ENCODE measurements at places on chromosomes 2 and 18. TPM values are rescaled to one million over a fixed set of nuclear protein-coding genes. Genes with fewer than 3 reads are reported as not detected.

GRCh38 chr2:236536727-236537398, 32.8 kb upstream of the ACKR3 start:
- no peak overlapping the region for H3K27ac ChIP-seq
- H3K27me3 ChIP-seq = no peaks in the 10 kb centered on the region
- no peak for DNase-seq

GRCh38 chr2:191927991-191928390, 81.1 kb upstream of the CAVIN2 start:
- H3K27ac ChIP-seq = no peak overlapping the region
- no peak overlapping the region for H3K4me3 ChIP-seq
- H3K4me1 ChIP-seq = peaks cover 2% of the 10 kb centered on the region
- H3K36me3 ChIP-seq = no peaks in the 10 kb centered on the region
- DNase-seq = no peak
- H3K27me3 ChIP-seq = no peaks in the 10 kb centered on the region

DNA sequence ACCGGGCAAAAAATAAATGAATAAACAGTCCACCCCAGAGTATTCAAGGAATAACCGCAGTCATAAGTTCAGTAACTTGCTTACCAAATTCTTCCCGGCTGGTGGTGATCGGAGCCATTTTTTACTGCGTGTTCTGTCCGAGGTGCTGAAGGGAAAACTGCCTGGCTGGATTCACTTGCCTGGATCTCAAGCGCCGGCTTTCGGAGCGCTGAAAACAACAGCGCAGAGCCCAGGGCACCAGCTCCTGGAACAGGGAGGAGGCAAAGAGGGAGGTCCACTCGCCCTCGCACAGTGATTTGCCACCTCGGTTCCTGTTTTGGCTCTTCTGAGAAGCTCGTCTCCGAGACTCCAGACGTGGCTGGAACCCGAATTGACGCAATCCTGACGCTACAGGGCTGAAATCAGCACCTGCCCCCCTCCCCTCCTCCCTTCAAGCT, at the start of gene SYT4:
TSS of gene SYT4 (minus strand) at position 327 of the 437 bp plus-strand sequence. CDS start at position 118, 209 bp downstream.
- DNase-seq = peak; percentile 40
- H3K36me3 ChIP-seq = no peaks in the 10 kb centered on the region
- H3K27me3 ChIP-seq = no peaks in the 10 kb centered on the region
- no peak within 1 kb of the TSS for H3K27ac ChIP-seq
- H3K4me1 ChIP-seq = no peaks in the 10 kb centered on the region

DNA sequence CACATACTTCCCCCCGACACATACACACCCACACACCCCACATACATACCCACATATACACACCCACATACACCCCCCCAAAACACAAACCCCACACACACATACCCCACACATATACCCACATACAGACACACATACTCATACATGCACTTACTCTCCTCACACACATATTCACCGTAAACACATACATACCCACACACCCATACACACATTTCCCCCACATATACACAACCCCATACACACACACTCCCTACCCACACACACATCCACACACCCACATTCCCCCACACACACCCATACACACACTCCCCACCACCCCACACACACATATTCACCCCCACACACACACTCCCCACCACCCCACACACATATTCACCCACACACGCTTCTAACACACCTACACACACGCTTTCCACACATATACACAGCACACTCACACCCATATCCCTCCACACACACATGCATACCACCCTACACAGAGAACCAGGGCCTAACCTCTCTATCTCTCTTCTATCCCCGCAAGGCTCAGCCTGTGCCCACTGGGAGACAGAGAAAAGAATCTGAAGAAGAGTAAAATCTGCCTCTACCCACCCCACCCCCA, 182.4 kb upstream of the ETAA1 start:
- H3K4me3 ChIP-seq = no peak overlapping the region
- H3K36me3 ChIP-seq = no peaks in the 10 kb centered on the region
- H3K4me1 ChIP-seq = no peaks in the 10 kb centered on the region

DNA sequence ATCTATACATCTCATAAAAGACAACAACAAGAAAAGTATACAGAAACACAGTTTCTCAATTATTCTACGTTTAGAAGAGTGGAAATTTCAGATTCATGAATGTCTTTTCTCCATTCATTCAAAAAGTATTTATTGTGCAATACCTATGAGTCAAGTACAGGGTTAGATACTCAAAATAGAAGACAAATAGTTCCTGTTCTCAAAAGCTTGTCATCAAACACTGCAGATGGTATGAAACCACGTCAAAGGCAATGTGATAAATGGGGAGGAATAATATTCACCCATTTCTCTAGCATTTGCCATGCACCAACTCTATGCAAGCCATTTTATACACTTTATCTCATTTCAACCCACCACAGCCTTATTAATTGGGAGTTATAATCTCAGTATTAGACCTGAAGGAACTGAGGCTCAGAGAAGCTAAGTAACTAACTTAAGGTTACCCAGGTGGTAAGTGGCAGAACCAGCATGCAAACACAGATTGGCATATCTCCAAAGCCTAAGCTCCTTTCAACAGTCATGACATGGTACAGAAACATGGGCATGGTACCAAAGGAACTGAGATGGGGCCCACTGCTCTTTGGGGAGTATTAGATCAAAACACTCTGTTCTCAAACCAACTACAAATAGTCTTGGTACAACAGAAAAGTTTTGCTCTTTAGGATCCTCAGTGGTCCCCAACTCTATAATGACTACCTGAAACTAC, 67.2 kb upstream of the NPAS2 start:
- H3K27me3 ChIP-seq = no peaks in the 10 kb centered on the region
- no peak overlapping the region for H3K4me3 ChIP-seq
- no peak overlapping the region for H3K27ac ChIP-seq
- H3K4me1 ChIP-seq = no peaks in the 10 kb centered on the region
- H3K36me3 ChIP-seq = no peaks in the 10 kb centered on the region

DNA sequence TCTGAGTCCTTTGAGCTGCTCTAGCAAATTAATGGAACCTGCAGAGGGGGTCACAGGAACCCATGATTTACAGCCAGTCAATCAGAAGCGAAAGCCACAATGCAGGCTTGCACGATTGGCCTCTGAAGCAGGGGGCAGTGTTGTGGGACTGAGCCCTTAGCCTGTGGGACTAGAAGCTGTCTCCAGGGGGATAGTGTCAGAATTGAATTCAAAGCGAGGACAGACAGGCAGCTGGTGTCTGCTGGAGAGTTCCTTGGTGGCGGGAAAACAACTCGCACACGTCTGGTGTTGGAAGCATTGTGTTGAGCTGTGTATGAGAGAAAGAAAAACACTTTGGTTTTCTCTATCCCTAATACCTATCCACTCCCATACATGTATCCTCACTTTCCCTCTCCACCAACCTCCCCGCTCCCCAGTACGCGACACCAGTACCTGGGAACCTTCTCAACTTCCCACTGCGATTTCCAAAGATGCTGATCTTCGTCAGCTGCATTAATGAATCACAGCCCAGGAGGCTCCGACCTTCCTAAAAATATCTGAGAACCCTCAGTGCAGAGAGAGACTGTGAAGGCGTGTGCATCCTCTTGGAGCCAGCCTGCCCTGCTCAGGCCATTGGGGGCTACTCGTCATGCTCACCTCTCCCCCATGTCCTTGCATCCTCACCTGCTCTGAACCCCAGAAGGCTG, 88.2 kb downstream of the HS1BP3 start:
- no peak overlapping the region for H3K27ac ChIP-seq
- H3K4me3 ChIP-seq = no peak overlapping the region
- H3K27me3 ChIP-seq = no peaks in the 10 kb centered on the region

DNA sequence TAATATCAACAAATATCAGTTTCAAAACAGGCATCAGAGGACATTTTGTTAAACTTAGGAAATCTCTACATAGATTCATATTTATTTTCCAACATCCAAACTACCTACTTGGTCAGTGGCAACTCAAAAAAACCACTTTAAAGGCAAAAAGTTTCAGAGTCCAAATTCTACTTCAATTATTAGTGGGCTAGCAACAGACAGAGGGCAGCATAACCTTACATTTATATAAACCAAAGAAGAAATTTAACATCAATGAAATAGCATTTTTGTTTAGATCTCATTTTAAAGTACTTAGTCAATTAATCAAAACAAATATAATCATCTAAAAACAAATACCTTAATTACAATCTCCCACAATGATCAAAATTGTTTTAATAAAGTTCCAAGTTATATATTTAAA, 33.3 kb downstream of the RTTN start:
- no peak overlapping the region for H3K27ac ChIP-seq
- no peaks in the 10 kb centered on the region for H3K36me3 ChIP-seq
- no peak overlapping the region for H3K4me3 ChIP-seq
- H3K4me1 ChIP-seq = no peaks in the 10 kb centered on the region
- DNase-seq = no peak

GRCh38 chr2:43727634-43728014, 46.2 kb upstream of the DYNC2LI1 start:
- H3K4me1 ChIP-seq = peaks cover 3% of the 10 kb centered on the region
- H3K27me3 ChIP-seq = no peaks in the 10 kb centered on the region
- no peak for DNase-seq
- H3K4me3 ChIP-seq = no peak overlapping the region
- H3K36me3 ChIP-seq = no peaks in the 10 kb centered on the region

GRCh38 chr2:202911203-202911511, 316 bp downstream of the WDR12 start:
- H3K4me1 ChIP-seq = no peaks in the 10 kb centered on the region
- H3K36me3 ChIP-seq = no peaks in the 10 kb centered on the region
- peak overlapping the region; percentile 72 for H3K4me3 ChIP-seq
- H3K27me3 ChIP-seq = no peaks in the 10 kb centered on the region
- H3K27ac ChIP-seq = no peak overlapping the region

- peaks cover 10% of the 10 kb centered on the region for H3K4me1 ChIP-seq
- H3K27me3 ChIP-seq = no peaks in the 10 kb centered on the region
- peak within 1 kb of the TSS; percentile 61 for H3K27ac ChIP-seq
- H3K4me3 ChIP-seq = peak within 1 kb of the TSS; percentile 87
- H3K36me3 ChIP-seq = no peaks in the 10 kb centered on the region
- DNase-seq = peak; percentile 57
Measured at GRCh38 chr2:237627441-237628246, at the start of gene LRRFIP1. LRRFIP1 (plus strand) TSS chr2:237627587; CDS start chr2:237627645, 58 bp downstream.

DNA sequence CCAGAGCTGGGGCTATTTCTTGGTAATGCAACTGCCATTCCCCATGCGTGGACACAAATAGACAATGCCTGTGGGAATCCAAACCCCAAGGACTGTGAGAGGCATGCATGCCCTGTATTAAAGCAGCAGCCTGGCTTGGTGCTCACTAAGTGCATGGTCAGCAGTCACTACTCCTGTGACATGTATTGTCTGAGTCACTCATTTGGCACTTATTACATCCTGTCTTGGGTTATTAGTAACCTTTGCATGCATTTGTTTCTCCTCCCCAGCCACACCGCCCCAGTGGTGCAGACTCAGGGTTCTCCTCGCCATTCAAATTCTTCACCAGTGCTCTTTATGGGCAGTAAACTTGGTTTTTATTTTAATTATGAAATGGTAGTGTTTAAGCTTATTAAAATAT, 30.2 kb downstream of the PRKCE start:
- no peak overlapping the region for H3K4me3 ChIP-seq
- no peaks in the 10 kb centered on the region for H3K4me1 ChIP-seq
- no peaks in the 10 kb centered on the region for H3K27me3 ChIP-seq
- no peak for DNase-seq

DNA sequence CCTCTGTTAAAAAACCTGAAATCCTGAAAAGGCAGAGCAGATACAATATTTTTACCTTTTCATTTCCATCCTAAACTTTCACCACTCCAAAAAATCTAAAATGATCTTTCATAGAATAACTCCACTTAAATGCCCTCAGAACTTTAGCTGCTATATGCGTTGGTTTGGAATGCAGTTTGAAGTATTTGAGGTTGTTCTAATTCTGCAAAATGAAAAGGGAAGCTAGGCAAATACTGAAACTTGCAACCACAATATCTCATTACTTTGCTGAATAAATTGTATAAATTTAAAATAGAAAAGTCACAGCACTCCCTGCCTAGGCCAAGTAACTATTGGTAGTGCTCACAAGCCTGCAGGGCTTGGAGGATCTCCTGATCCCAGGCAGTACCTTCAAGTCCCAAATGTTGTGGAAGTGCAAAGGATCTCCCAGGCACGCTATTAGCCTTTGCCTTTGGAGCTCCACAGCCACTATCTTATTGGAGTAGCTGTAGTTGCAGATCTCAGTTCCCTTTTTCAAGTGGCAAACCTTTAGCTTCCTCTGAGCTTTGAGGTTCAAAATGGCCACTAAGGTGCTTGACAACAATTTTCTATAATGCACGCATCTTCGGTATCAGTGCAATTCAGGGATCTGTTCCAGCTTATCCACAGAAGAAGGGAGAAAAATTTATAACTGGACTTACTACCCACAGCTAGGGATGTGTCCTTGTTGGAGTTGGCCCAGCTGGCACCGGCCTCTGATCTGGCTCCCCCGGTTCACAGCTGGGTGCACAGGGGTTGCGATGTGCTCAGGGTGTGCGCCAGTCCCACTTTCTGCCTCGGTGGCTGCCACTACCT, 43.4 kb upstream of the ANKRD62 start:
- DNase-seq = no peak
- no peaks in the 10 kb centered on the region for H3K4me1 ChIP-seq
- H3K27me3 ChIP-seq = no peaks in the 10 kb centered on the region

DNA sequence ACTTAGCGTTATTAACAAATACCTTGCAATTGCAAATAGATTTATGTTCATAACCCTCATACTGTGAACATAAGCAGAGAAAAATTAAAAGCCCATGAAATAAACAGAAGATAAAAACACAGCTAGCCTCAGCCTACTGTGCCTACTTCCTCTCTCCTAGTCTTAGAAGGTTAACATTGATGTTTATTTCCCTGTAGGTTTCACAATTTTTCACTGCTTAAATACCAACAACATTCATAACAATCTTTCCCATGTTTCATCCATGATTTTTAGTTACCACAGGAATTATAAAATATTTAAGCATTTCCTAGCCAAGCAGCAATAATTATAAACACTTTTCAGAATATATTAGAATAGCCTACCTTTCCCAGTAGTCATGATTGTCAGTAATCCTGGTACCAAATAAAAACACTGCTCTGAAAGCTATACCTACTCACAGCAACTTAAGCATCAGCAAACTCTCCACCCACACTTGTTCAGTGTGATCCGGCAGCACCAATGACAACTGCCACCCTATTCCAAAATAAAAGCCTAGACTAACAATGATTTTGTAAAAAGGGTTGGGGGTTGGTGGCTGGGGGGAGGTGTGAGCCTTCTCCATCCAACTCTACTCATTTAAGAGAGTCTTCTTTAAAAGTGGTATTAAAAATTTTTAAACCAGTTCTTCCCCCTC, 40.6 kb upstream of the RNU4ATAC start:
- DNase-seq = no peak
- no peaks in the 10 kb centered on the region for H3K36me3 ChIP-seq
- H3K27me3 ChIP-seq = no peaks in the 10 kb centered on the region
- H3K4me3 ChIP-seq = no peak overlapping the region

GRCh38 chr18:10822456-10822855, 296.6 kb downstream of the NAPG start:
- no peak overlapping the region for H3K4me3 ChIP-seq
- DNase-seq = no peak
- no peak overlapping the region for H3K27ac ChIP-seq

- H3K36me3 ChIP-seq = no peaks in the 10 kb centered on the region
- no peak for DNase-seq
- H3K27ac ChIP-seq = no peak overlapping the region
- no peak overlapping the region for H3K4me3 ChIP-seq
- no peaks in the 10 kb centered on the region for H3K4me1 ChIP-seq
Measured at GRCh38 chr2:146135245-146135644, 1615.3 kb upstream of the ZEB2 start.

The NEURL3 gene
- not detected for total RNA-seq

The IL36G gene
- total RNA-seq = not detected

The EIF2AK2 gene
- total RNA-seq = 46.1 TPM

The GAL3ST2 gene
- not detected for total RNA-seq

The GULP1 gene
- total RNA-seq = 47.1 TPM

The CAB39 gene
- total RNA-seq = 52.0 TPM

The POU3F3 gene
- total RNA-seq = not detected

The KCNG2 gene
- total RNA-seq = 0.23 TPM

The SERPINB3 gene
- total RNA-seq = not detected

The KANSL3 gene
- total RNA-seq = 49.6 TPM

The GBX2 gene
- total RNA-seq = not detected

The RTKN gene
- 30.9 TPM for total RNA-seq

The MAP2 gene
- 6.3 TPM for total RNA-seq
